ENCODE measurements at places on chromosomes 5 and 9. TPM values are rescaled to one million over a fixed set of nuclear protein-coding genes. Genes with fewer than 3 reads are reported as not detected.

The SH3GLB2 gene
- total RNA-seq = 202 TPM

The ABCA1 gene
- 18.4 TPM for total RNA-seq

The MSX2 gene
- total RNA-seq = 2.1 TPM

The DDX4 gene
- total RNA-seq = not detected

DNA sequence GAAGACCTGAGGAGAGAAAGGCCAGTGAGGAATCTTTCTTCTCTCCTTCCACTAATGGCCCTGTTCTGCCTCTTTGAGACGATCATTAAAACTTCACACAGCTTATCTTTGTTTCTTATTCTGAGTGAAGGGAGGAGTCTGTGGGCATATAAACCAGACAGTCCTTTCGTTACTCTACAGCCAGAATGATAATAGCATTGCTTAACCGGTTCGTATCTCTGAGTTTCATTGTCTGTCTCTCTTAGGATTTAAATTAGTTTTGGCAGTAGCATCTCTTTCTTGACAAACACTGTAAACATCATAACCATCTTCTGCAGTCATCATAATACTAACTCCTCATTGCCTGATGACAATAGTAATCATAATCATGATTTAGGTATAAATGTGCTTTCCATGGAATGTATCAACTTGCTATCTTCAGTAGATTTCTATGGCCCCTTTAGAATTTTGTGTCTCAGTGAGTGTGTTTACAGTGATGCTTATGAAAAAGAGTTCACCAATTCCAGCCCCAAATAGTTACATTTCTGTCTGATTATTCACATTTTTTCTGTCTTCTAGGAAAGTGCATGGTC, 618.8 kb upstream of the KLF4 start:
- DNase-seq = no peak

GRCh38 chr9:130745829-130746228, 52.2 kb downstream of the EXOSC2 start:
- no peak for DNase-seq

DNA sequence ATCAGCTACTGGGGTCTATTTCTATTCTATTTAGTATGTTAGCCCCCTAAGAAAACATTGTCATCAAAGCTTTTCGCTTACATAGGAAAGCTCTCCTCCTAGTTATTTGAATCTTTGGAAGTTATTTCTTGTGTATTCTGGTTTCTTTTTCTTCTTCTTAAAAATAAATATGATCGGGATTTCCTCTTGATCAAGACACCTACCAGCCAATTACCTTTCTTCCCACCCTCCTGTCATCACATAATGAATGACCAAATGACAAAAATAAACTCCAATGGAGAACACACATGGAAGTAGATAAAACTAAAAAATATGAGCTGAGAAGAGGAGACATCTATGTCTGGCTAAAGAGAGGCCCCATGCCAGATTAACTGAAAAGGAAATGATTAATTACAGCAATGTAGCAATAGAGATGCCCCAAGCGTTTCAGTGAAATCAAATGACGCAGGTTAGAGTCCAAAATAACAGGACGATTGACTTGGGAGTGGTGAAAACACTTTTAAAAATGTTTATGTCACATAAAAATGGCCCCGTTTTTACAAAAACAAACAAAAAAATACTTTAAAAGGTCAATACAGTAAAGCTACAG, 59.5 kb upstream of the PCSK1 start:
- no peak for DNase-seq

DNA sequence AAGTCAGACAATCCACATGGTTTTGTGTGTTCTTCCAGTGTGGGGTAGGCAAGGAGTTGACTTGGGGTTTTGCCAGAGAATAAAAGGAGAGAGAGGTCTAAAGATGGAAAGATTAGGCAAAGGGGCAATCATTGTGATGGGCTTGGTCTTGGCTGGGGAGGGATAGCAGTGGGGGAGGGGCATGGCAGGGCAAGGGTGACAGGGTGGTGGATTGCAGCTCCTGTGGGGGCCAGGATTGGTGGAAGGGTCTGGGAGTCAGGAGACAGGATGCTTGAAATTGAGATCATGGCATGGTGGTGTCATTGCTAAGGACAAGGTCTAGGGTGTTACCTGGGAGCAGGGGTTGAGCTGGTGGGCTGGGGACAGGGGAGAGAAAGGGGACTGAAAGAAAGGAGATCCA, 57.6 kb downstream of the ZNF618 start:
- DNase-seq = no peak

Measured in Peyer's patch (tissue), 4 donors.